ENCODE measurements at places on chromosomes 4 and X.

DNA sequence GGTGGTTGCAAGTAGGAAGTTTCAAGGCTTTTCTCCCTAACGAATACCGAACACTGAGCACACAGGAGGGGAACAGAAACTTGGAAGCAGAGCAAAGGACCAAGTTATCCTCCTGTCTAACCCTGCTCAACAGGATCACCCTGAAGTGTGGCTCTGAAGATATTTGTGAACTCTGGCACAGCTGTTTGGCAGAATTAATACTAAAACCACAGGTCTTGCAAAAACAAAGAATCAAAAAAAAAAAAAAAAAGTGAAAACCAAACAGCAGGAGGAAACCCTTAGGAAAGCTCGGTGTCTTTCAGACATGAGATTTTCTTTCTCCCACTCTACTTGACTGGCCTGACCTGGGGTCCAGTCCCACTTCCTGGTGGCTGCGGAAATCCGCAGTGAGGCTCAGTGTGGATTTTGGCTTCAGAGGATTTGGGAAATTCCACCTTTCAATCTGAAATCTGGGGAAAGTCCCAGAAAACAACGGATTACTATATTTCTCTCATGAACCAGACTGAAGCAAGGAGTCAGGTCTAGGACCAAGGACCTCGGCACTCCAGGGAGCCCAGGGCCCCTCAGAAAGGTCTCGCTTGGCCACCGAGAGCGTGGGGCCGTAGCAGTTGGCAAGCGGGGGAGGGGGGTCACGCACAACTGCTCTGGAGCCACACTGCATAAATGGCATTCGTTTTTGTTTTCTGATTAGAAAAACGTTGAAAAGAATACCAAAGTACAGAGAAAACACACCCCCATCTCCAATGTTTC lies 867 bp downstream of the TIFA start:
- no peak for DNase-seq

DNA sequence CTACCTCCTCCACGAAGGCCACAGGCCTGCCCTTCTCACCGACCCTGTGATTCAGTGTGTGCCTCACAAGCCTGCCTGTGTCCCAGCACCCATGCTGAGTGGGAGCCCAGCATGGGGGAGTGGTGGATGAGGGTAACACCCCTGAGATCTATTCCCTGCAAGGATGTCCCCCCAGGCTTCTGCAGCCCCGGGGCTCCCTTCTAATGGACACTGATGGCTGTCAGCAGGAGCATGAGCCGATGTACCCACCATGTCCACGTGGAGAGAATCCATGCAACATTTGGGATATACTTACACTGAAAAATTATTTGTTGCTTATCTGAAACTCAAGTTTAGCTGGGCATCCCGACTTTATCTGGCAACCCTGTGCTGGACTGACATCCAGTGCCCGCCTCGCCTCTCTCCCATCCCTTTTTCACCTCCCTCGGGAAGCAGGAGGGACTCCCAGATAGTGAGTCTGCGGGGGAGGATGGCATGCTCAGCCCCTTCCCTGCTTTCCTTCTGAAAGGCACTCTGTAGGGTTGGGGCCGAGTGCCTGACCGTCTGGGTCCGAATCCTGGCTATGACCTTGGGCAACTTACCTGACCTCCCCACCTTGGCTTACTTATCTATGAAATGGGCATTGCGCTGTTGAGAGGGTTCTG lies 46.9 kb upstream of the SORCS2 start:
- no peak for DNase-seq

DNA sequence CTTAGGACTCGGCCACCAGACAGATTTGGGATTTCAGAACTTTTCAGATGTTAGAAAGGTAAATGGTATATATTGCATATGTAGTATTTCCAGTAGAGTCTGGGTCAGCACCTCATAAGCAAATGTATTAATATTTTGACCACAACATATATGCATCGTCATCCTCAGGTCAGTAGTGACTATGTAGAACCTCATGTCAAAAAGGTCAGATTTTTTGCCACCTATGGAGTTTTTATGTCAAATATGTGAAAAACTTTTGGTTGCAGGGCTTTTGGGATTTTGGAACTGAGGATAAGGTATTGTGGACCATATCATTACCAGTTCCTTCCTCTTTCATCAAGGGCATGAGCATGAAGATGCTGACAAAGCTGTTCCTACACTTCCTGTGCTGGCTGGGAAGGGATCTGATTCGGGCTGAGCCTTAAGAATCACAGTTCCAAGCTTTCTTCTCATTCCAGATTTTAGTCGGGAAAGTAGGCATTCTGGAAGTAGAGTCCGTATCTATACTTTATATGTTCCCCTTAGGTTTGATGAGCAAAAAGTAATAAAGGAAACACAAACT lies 183.0 kb upstream of the PGRMC2 start:
- no peak for DNase-seq

- DNase-seq = no peak
Measured at GRCh38 chr4:109389369-109390114, 44.1 kb upstream of the SEC24B start.

All from CD4-positive, alpha-beta T cell treated with Interleukin-4 for 1 hour (primary cell).